ENCODE measurements at places on chromosomes 12 and 14.

- DNase-seq, result no peak
These were observed 108.3 kb downstream of the CRADD start for GRCh38 chr12:93785249-93786010.

DNA sequence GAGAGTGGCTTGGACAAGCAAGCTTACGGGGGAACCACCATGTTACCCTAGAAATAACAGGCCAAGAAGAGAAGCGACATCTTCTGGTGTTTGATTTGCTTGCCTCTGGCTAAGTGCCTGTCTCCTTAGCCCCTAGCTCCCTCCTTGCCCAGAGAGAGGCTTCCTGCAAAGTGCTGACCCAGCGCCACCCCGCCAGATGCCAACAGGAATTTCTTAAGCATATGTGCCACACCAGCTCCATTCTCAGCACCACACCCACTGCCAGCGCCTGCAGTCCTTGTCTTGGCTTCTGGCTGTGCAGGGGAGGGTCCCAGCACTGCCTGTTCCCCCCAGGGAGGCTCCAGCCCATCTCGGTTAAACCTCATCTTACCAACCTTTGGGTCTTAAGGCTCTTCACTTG lies 74.2 kb upstream of the NCOR2 start:
- no peak for DNase-seq

GRCh38 chr12:20144341-20144740 lies 224.0 kb upstream of the PDE3A start:
- no peak for DNase-seq

GRCh38 chr14:65360144-65360784 lies 52.3 kb upstream of the FUT8 start:
- no peak for DNase-seq

DNA sequence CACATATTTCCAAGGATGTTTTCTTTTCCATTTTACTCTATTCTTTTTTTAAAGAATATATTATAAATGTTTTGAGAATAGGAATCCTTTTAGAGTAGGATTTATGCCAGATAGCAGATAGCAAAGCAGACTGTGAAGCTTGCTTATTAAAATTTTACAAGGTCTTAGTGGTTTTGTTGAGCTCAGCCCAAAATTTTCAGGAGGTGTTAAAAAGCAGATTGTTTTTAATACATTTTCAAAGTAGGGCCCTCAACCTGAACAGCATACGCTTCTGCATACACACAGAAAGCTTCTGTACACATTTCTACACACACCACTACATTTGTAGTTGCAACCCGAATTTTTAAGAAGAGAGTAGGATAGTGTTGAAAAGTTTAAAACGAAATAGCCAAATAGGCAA lies 151.0 kb downstream of the EPS8 start:
- DNase-seq, result no peak

GRCh38 chr14:100104006-100104352 lies 38.8 kb downstream of the EVL start:
- no peak for DNase-seq

DNA sequence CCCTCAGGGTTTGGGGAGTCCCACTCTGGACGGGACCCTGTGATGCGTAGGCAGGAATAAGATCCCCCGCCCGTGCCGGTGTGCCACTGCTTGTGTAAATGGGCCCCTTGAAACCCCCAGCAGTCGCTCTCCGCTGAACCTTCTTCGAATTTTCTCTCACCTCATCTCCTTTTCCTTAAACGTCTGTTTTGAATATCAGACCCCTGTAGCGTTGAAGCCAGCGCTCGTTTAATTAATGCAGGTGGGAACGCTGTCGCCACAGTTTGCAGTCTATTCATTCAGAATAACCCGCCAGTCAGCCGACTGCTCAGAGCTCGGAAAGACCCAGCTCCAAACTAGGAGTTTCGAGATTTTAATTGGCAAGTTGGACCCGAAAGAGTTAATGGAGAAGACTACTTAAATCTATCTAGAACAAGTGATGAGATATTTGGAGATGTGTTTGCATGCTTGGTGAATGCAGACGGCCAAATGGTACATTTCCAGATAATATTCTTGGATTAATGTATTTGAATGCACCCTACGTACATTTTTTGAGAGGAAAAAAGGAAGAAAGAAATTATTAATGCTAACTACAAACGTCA lies 739 bp upstream of the PPP2R5E start:
- peak; percentile 16 for DNase-seq

DNA sequence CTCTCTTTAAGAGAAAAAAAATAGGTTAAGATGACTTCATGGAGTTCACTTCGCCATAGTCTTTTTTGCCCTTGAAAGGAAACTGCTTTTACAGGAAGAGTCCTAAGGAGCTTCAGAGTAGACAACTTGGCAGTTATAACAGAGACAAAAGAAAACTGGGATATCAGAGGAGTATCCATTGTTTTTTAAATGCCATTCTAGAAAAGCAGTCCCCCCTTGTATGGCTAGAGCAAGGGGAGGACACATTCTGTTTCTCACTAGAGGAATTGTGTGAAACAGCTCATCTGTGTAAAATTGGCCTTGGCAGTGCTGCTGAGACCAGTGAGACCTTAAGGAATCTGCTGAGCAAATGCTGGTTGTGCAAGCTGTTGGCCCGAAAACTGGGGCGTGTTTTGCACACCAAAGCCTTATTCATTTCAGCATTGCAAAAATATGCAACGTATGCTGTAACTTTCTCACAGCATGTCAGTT lies 128.0 kb downstream of the GPR135 start:
- no peak for DNase-seq

DNA sequence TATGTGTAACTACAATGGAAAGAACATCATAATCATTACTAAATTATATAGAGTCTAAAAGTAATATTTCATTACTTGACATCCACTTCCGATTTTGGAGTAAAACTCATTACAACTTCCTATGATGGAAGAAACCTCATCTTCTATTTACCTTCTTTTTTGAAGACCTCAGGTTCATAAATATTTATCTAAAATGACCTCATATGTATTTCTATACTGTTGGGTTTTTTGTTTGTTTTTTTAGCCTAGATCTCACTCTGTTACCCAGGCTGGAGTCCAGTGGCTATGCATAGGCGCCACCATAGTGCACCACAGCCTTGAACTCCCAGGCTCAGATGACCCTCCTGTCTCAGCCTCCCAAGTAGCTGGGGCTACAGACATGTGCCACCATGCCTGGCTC lies 39.9 kb upstream of the BMAL2 start:
- DNase-seq, result no peak

DNA sequence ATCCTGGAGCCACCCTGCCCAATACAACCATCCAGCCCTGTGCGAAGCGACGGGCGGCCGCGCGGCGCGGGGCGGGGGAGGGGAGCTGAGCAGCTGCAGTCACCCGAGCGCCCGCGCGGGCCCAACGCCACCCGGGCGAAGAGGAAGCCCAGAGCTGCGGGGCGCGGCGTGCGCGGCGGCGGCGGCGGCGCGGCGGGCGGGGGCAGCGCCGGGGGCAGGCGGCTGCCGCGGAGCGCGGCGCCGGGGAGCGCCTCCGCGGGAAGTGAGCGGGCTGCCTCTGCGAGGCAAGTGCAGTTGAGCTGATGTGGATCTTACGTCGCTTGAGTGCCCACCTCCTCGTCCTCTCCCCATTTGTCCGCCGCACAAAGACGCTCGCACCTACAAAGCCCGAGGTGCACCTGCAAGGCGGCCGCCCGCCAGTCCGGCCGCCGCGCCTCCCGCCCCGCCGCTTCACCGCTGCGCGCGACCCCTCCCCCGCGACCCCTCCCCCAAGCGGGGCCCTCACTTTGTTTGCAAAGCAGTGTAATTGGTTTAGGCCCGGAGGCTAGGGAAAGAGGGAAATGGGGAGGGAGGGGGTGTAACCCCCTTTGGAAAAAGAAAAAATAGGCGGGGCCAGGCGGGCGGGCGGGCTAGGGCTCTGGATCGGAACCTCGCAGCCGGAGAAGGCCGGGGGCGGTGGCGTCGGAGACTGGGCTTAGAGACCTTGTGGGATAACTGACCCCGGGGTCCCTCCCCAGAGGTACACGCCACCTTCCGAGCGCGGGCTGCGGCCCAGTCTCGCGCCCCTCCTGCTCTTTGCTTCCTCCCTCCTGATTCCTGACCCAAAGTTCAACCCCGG lies at the start of the genes FOXA1 and TTC6:
Gene FOXA1 (minus strand): TSS at position 279 of the 838 bp plus-strand sequence. CDS start 277 bp downstream, at position 2.
Gene TTC6 (plus strand): TSS at position 659 of the 838 bp plus-strand sequence. CDS start 26,436 bp downstream, outside the sequence.
- DNase-seq, result no peak

DNA sequence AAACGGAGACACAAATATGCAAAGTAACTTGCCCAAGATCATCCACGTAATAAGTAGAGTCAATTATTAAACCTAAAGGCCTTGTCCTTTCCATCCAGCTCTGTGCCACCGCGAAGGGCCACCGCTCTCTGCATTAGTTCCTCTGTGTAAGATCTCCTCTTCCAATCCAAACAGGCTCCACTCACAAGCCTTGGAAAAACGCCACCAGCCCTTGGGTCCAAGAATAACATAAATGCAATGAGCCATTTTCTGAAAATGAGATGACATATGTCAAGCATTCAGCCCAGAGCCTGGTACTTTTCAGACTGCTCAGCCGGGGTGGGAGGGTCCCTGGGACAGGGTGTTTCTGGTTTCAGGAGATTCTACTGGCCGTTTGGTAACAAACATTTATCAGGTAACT lies 30.0 kb downstream of the DGLUCY start:
- DNase-seq, result no peak

DNA sequence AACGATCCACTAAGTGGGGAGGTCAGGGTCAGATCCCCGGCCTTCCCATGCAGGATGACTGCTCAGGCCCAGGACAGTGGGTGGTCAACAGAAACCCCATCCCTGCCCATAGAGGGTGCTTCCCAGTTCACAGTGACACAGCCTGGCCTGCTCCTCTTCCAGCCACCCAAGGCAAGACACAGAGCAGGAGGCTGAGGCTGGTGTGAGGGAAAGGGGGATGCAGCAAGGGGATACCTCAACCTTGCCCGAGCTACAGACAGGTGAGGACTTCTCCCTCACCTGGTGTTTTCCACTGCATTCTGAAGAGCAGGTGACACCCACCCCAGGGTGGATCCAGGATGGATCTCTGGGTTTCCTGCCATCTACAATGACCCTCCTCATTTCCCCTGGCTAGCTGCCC lies 106.7 kb downstream of the KIF26A start:
- peak; percentile 12 for DNase-seq
